ENCODE measurements at places on chromosomes 3 and 15.

DNA sequence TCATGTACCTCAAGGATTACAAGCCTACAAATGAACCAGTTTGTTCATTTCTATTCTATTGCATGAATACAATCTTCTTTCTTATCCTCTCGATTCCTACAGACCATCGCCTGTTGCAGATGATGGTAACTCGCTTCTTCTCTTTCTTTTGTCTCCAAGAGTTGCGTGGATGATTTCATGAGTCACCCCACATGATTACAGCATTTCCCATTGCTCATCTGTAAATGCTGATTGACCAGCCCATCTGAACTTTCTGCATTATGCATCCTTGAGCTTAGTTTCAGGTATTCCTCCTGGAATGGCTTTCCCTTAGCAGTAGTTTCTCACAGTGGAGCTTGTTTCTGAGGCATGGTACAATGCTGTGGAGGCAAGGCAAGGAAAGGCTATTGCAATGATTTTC, 109.6 kb upstream of the TOPAZ1 start:
- no peak for DNase-seq

GRCh38 chr3:127407026-127407939, 119.4 kb upstream of the PRR20G start:
- no peak for DNase-seq

DNA sequence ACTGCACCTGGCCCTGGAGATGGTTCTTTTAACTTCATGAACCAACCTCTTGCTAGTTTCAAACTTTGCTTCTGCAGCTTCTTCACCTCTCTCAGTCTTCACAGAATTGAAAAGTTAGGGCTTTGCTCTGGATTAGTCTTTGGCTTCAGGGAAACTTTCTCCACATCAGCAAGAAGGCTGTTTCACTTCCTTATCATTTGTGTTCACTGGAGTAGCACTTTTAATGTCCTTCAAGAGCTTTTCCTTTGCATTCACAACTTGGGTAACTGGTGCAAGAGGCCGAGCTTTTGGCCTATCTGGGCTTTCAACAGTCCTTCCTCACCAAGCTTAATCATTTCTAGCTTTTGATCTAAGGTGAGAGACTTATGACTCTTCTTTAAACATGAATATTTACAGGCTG, 15.7 kb upstream of the TM2D3 start:
- no peak for DNase-seq

DNA sequence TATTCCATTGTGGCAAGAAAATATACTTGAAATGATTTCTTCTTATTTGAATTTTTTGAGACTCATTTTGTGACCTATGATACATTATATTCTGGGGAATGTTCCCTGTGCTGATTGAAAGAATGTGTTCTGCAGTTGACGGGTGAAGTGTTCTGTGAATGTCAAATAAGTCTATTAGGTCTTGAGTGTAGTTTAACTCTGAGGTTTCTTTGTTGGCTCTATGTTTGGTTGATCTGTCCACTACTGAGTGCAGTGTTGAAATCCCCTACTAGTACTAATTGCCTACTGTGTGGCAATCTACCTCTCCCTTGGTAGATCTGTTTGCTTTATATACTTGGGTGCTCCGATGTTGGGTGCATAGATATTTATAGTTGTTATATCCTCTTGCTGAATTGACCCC, 46.3 kb upstream of the VEPH1 start:
- DNase-seq = no peak

DNA sequence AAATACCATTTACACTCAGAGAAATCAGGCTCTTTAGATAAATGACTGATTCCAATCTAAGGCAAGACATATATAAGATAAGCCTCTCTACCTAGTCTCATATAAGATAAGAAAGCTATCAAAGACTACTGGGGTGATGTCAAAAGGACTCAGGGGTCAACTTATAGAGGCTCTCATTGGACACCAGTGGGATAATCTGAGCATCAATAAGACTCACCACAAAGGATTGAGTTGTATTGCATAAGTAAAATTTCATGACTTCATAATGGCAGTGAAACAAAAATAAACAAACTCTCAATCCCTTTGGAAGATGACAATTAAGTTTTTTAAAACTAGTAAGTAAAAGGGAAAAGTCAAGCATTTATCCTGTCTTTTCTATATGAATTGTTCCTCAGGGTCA, 317.8 kb downstream of the SHQ1 start:
- no peak for DNase-seq

Measured in globus pallidus (tissue), 1 donor.